Omental fat pad (tissue), 4 donors: ENCODE measurements at places on chromosomes 1 and 21. TPM values are rescaled to one million over a fixed set of nuclear protein-coding genes. Genes with fewer than 3 reads are reported as not detected.

GRCh38 chr1:234840843-234841242, 230.9 kb upstream of the IRF2BP2 start:
- no peak for DNase-seq

LIN28A gene
- not detected for total RNA-seq

DNA sequence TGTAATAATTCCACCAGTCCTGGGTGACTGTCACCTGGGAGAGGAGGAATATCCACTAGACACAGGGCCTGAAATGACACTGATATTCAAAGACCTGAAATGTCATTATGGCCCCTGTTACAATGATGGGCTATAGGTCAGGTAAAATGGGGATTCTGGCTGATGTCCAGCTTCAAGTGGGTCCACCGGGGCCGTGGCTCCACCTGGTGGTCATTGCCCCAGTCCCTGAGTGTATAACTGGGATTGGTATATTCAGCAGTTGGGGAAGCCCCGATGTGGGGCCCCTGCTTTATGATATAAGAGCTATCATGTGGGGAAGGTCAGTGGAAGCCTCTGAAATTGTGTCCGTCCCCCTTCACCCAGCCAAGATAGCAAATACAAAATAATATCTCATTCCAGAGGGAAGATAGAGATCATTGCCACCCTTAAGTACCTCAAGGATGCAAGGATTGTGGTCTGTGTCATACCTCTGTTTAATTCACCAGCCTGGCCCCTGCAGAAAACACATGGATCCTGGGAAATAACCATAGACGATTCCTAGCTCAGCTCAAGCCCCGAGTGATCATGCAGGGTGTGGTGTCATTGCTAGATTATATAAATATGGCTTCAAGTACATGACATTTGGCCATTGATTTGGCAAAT, 19.4 kb downstream of the PLEKHO1 start:
- peak; percentile 65 for DNase-seq

CLCA1 gene
- total RNA-seq, result not detected

DNA sequence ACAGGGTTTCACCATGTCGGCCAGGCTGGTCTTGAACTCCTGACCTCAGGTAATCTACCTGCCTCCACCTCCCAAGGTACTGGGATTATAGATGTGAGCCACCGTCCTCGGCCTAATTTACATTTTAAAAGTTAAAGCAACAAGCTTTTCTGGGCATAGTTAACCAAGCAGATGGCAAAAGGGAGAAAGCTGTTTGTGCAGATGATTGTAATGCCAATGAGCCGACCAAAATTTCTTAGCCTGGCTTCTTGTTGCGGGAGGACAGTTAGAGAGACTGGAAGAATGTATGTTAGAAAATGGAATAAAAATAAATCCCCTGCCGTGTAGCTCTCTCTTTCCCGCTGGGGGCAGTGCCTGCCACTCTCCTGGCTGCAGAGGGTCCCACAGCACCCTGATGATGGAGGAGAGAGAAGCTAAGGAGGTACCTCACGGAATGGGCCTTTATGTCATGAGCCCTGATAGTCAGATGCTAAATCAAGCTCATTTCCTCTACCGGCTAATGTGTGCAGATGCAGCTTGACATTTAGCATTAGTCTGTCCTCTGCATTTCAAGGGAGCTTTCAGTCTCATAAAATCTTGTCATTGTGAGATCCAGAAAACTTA, 87.2 kb downstream of the HHAT start:
- no peak for DNase-seq

TSSK3 gene
- total RNA-seq, result not detected

- DNase-seq, result no peak
Measured at GRCh38 chr1:1517973-1518620, 6.1 kb downstream of the ATAD3A start.

DNA sequence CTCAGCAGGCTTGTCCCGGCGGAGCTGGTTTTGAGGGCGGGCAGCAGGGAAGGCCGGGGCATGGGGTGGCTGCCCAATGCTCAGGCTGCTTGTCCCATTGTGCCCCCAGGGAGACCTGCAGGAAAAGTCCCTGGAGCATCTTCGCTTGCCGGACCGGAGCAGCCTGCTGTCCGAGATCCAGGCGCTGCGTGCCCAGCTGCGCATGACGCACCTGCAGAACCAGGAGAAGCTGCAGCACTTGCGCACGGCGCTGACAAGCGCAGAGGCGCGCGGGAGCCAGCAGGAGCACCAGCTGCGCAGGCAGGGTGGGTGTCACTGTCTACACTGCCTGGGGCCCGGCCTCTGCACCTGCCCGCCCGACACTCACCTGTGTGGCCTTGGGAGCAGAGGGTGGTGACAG, 30.4 kb upstream of the DIP2A start:
- DNase-seq, result no peak

GSTM2 gene
- 44.4 TPM for total RNA-seq

- DNase-seq, result no peak
Measured at GRCh38 chr21:39148975-39149374, 34.3 kb downstream of the PSMG1 start.

DNA sequence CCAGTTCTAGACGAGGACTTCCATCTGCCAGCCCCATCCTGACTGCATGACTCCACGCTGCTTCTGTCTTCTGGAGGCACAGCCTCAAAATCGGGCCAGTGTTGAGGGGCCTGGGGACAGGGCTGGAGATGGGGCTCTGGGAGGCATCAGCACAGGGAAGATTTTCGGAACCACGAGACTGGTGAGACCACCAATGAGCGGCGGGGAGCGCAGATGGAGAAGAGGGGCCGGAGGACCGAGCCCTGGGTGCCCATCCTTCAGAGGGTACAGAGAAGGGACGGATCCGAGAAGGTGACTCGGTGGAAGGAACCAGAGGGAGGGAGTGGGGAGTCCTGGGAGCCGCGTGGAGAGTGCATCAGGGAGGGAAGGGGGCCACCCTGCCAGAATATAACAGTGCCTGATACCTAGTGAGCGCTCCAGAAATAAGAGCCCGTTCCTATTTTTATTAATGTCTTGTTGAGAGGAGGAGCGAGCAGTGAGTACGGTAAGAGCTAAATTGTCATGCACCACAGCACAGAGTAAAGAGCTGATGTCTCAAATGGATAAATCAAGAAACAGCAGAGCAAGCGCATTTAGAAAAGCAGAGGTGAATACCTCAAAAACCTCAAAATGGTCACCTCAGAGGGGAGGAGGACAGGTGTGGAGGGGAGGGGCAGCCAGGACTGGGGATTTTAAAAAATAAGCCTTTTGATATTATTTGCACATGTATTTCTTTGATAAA, 26.2 kb upstream of the KIF26B start:
- DNase-seq, result no peak

GRCh38 chr1:193540511-193540910, 354.1 kb upstream of the B3GALT2 start:
- DNase-seq, result no peak

- no peak for DNase-seq
Measured at GRCh38 chr21:15139898-15140297, 75.1 kb upstream of the NRIP1 start.

GRCh38 chr1:103779932-103780331, 30.2 kb downstream of the AMY1C start:
- DNase-seq, result no peak

GRCh38 chr1:171780583-171781175, 781 bp upstream of the METTL13 start:
- DNase-seq, result no peak

- no peak for DNase-seq
Measured at GRCh38 chr1:21287905-21288514, 2.3 kb downstream of the ECE1 start.

PROX1 gene
- 8.4 TPM for total RNA-seq

PRCC gene
- total RNA-seq, result 28.5 TPM

S100A2 gene
- not detected for total RNA-seq

DNA sequence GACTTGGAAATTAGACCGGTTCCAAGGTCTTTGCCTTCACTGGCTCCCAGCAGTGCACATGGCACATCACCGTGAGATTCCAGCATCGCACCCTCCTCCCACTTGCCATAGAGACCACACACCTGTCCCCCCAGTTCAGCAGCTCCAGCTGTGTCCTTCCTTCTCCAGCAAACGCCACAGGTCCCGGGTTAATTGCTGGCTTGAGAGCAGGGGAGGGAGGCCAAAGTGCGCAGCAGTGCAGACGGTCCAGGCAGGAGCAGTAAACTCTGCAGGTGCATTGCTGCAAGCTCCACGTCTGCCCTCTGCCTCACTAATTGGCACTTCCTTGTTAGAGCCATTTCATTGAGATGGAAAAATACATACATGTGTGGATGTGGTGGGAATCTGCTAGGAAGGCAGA, 65.3 kb downstream of the KLHDC7A start:
- DNase-seq, result no peak

- no peak for DNase-seq
Measured at GRCh38 chr1:12202190-12202497, 27.7 kb upstream of the VPS13D start.

GRCh38 chr1:77540501-77541161, 141.8 kb downstream of the ZZZ3 start:
- DNase-seq, result no peak

- DNase-seq, result no peak
Measured at GRCh38 chr1:162224267-162224666, 152.4 kb downstream of the SPATA46 start.

DNA sequence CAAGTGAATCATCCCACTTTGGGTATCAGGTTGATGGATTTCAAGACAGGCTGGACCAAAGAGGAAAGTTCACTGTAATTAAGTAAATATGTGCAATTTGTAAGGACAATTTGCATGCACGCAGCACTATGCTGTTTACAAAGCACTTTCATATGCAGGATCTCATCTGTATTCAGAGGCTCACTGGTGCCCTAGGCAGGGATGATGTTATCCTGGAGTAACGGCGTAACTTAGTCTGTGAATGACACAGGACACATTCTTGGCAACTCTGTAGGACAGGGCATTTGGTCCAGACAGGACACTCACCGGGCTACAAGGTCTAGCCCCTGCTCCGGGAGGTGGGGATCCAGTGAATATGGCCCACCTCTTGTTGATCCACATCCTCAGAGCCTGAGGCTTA, 365.4 kb upstream of the DUSP10 start:
- DNase-seq, result no peak

SPATA17 gene
- not detected for total RNA-seq

GRCh38 chr21:45575304-45575992, 33.2 kb upstream of the SLC19A1 start:
- DNase-seq, result no peak

SPRR4 gene
- not detected for total RNA-seq
